ENCODE measurements at places on chromosomes 5 and 9. TPM values are rescaled to one million over a fixed set of nuclear protein-coding genes. Genes with fewer than 3 reads are reported as not detected.

The LCN10 gene
- 0.68 TPM for total RNA-seq

The ZNF366 gene
- not detected for total RNA-seq

The PCSK1 gene
- not detected for total RNA-seq

The C7 gene
- not detected for total RNA-seq

The POU5F2 gene
- total RNA-seq, result 2.0 TPM

The CARTPT gene
- total RNA-seq, result not detected

The FOXD4L6 gene
- total RNA-seq, result not detected

The DMRT3 gene
- total RNA-seq, result not detected

The YIPF5 gene
- 26.9 TPM for total RNA-seq

The PCDHGA12 gene
- 0.07 TPM for total RNA-seq

The CDH18 gene
- total RNA-seq, result not detected

The NR6A1 gene
- 0.44 TPM for total RNA-seq

The ITGA1 gene
- 66.8 TPM for total RNA-seq

The SRD5A1 gene
- total RNA-seq, result 16.2 TPM

The IL13 gene
- total RNA-seq, result 119 TPM

The PTBP3 gene
- total RNA-seq, result 186 TPM

The BASP1 gene
- total RNA-seq, result not detected
